ENCODE measurements at places on chromosomes 6 and 20.

DNA sequence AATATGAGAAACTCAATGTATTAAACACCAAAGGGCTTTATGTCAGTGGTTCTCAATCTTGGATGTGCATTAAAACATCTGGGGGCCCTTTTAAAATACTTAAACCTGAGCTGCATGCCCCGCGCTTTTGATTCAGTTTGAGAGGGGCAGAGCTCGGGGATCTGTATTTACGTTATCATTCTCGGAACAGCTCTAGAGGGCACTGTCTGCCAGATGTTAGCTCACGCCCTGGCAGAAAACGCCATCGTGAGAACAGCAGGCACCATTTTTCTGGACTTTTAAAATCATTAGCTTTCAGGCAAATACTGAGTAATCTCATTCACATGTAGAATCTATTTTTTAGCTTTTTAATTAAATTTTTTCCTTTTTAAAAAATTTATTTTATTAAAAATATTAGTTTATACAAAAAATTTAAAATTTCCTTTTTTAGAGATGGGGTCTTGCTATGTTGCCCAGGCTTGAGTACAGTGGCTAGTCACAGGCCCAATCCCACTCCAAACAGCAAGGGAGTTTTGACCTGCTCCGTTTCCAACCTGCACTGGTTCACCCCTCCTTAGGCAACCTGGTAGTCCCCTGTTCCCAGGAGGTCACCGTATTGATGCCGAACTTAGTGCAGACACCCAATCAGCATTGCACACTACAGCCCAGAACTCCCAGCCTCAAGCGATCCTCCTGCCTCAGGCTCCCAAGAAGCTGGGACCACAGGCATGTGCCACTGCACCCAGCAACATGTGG, 30.0 kb upstream of the ZNF133 start:
- DNase-seq = no peak

- peak; percentile 3 for DNase-seq
These were observed at the start of gene NOL4L for GRCh38 chr20:32585011-32585585. Gene NOL4L (minus strand): TSS chr20:32585333. CDS start chr20:32584890, 443 bp downstream.

DNA sequence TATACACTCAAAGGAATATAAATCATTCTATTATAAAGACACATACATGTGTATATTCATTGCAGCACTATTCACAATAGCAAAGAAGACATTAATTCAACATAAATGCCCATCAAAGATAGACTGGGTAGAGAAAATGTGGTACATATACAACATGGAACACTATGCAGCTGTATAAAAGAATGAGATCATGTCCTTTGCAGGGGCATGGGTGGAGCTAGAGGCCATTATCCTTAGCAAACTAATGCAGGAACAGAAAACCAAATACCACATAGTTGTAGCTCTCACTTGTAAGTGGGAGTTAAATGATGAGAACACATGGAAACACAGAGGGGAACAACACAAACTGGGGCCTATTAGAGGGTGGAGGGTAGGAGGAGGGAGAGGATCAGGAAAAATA, 121.0 kb upstream of the LOC128125822 start:
- DNase-seq = no peak

DNA sequence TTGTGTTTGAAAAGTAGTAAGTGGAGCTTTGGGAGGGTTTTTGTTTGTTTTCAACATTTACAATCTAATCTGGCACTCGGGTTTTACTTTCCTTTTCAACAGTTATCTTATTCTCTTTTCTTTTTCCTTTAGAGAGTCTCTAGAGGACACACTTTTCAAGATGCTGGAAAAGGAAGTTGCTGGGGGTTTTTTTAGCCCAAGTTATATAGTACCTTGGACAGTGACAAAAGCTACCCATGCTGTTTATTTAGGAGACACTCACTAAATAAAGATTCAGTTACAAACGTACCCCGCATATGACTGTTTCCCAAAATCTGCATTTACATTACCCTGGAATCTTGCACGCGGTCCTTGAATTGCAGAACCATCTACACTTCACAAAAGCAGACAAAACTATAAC, 78.8 kb downstream of the MAP7 start:
- DNase-seq = peak; percentile 2

DNA sequence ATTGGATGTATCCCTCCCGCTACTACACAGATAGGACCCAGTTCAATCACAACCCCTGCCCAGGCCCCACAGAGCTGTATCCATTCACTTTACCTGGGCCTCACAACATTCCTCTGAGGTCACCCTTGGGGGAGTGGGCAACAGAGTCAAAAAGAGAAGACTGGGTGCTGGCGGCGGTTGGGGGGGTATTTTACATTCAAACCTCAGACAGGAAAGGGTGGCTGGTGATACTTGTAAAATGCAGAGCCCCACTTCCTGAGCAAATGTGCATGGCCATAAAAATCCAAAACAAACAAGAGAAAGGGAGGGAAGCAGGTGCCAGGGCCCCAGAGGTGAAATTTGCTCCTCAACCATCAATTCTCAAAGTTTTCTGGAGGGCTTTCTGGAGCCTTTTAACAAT, 3.5 kb downstream of the LRFN2 start:
- no peak for DNase-seq

GRCh38 chr6:89582669-89583325, 55.8 kb downstream of the LYRM2 start:
- peak; percentile 5 for DNase-seq

DNA sequence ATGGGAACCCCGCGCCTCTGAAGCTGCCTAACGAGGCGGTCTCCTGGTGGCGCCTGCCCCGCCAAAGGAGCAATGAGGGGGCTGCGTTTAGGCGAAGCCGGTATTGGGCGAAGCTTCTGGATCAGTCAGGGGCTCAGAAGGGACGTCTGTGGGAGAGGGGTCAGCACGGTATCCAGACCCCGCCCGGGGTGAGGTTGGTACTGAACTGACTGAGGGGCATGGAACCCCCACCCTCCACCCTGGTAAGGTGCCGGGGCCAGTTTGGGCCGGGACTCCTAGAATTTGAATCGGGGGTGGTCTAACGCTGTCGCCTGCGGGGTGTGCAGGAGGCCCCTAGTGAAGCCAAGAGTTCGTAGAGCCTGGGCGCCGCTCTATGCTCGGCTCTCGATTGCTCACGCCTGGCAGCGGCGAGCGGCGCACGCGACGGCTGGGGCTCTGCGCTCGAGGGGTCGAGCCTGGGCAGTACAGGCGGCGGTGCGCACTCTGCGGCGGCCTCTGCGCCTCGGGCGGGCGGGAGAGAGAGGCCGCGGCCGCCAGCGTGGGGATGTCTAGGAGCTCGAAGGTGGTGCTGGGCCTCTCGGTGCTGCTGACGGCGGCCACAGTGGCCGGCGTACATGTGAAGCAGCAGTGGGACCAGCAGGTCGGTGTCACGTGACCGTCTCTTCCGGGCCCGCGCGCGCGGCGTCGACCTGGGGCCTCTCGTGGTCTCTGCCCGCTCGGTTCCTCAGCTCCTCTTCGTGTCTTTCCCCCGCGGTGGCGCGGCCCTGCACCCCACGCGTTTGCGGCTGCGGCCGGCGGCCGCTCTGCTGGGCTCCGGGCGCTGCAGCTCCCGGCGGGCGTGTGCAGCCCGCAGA, at the start of the genes KAT14 and PET117:
Gene KAT14, plus strand, starts transcription at position 452 of the 854 bp plus-strand sequence. CDS start 4,798 bp downstream, outside the sequence.
Gene PET117, plus strand, starts transcription at position 452 of the 854 bp plus-strand sequence. Its CDS starts 93 bp downstream, at position 545.
- DNase-seq = peak; percentile 89

DNA sequence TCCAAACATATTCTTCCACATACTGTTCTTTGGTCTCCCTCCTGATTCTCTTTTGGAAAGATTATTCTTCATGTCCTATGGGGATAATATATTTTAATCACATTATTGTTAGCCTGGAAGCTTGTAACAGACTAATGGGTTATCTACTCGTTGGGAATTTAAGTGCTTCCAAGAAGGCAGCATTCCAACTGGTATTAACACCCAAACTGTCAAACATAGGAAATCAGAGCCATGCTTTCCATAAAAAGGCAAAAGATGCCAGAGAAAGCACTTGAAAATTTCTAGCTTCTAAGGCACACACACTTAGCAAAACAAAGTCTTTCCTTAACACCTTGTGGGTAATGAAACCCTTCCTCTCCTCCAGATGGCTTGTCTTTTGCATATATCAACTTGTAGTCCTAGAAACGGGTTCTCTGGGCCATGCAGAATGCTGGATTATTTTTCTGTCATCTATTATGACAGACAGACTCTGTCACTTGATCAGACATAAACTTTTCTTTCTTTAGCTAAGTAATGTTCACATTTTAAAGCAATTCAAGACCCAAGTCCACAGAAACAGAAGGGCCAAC, 41.5 kb downstream of the B4GALT5 start:
- no peak for DNase-seq

GRCh38 chr20:23071996-23072395, 14.1 kb downstream of the CD93 start:
- DNase-seq = no peak

DNA sequence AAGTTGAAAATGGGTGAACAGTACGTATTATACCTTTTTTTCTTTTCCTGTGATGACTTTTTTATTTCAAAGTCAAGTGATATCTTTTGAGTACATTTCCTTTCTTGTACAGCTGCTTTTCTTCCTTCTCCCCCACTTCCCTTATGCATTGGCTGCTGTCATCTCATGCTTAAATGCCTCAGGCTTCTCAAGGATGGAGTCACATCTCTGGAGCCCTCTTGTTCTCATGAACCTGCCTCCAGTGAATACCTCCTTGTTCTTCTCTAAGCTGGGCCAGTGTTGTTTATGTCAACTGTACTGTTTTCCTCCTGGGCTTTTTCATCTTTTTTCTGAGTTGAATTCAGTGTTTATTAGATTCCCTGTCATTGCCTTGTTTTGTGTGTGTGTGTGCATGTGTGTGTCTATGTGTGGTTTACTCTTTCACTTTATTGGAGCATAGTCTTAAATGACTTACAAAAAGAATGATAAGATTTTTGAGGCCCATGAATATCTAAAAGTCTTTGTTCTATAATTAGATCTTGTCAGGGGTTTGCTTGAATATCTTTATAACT, 23.6 kb downstream of the STXBP5 start:
- no peak for DNase-seq

DNA sequence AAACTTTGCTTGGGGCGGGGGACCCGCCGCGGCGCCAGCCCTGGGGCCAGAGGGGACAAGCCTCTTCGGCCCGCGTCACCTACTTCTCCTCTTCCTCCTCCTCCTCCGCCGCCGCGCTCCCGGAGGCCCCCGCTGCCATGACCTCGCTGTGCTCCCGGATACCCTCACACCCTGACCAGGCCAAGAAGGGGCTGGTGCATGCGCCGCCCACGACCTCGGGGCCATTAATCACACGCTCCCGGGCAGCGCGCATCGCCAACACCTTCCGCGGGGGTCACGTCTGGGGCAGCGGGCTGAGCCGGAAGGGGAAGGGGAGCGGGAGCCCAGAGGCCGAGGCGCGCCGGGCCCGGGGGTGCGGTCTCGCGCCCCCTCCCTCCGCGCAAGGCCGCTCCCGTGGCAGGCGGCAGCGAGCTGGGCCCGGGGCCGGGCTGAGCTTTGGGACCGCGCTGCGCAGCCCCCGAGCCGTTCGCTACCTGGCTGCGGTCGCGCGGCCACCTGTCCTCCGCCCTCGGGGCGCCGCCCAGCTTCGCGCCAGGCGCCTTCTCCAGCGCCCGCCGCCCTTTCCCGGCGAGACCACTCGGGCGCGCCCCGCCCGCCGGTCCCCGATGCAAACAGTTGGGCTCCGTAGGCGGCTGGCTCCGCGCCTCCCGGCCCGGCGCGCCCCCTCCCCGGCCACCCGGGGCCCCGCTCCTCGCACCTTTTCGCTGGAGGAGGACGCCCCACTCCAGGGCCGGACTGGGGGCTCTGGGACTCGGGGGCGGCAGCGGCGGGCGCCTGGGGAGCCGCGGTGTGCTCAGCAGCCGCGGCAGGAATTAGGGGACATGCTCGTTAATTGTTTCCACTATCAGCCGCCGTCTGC, 575 bp upstream of the CNR1 start:
- peak; percentile 10 for DNase-seq

- no peak for DNase-seq
These were observed 3.4 kb downstream of the TXNDC5 start for GRCh38 chr6:7907159-7907558.

- no peak for DNase-seq
These were observed 238.6 kb upstream of the PREP start for GRCh38 chr6:105641504-105641903.

- no peak for DNase-seq
These were observed 252.8 kb downstream of the TMEM242 start for GRCh38 chr6:157070403-157071107.

DNA sequence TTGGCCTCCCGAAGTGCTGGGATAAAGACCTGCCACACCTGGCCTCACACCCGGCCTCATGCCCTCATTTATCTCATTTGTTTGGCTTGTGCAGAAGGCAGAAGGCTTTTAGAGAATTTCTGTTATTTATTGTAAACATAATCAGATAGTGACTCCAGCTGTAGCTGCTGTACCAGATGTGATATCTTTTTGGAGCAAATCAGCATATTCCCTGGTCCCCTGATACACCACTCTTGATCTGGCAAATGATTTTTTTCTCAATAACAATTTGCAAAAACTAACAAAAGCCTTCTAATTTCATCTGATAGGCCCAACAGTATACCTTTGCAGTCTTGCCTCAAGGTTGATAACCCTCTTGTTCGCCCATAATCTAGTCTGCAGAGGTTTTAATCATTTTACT, 26.5 kb upstream of the TULP1 start:
- DNase-seq = no peak

DNA sequence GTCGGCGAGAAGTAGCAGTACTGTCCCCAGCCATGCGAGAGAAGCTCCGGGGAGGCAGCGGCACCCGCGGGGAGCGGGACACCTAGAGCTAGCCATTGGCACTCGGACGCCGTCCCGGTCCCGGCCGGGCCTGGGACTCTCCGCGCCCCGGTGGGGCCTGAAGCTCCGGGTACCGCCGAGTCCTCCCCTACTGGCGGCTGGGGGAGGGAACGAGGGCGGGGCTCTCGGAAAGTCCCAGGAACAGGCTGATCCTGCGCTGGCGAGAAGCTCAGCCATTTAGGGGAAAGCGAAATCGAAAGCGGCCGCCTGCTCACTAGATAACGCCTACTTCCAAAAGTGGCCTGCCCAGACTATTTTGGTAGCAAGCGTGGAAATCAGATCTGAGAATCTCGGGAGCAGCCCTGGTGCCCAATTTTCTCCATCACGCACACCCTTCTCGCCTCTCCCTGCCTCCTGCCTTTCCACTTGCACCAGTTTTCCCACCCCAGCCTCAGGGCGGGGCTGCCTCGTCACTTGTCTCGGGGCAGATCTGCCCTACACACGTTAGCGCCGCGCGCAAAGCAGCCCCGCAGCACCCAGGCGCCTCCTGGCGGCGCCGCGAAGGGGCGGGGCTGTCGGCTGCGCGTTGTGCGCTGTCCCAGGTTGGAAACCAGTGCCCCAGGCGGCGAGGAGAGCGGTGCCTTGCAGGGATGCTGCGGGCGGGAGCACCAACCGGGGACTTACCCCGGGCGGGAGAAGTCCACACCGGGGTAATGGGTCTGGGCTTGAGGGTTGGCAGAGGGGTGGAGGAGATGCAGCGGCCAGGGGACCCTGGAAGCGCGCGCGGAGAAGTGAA, at the start of the genes PSMB9 and TAP1:
Gene PSMB9, plus strand, starts transcription at position 652 of the 835 bp plus-strand sequence. Its CDS starts 38 bp downstream, at position 690.
Gene TAP1, minus strand, starts transcription at position 164 of the 835 bp plus-strand sequence. Its CDS starts 68 bp downstream, at position 96.
- peak; percentile 88 for DNase-seq

GRCh38 chr20:5309971-5310370, 6.8 kb downstream of the PROKR2 start:
- DNase-seq = no peak

GRCh38 chr20:57676589-57677583, 32.9 kb downstream of the PMEPA1 start:
- no peak for DNase-seq
